ENCODE measurements at places on chromosomes 6 and 20.

DNA sequence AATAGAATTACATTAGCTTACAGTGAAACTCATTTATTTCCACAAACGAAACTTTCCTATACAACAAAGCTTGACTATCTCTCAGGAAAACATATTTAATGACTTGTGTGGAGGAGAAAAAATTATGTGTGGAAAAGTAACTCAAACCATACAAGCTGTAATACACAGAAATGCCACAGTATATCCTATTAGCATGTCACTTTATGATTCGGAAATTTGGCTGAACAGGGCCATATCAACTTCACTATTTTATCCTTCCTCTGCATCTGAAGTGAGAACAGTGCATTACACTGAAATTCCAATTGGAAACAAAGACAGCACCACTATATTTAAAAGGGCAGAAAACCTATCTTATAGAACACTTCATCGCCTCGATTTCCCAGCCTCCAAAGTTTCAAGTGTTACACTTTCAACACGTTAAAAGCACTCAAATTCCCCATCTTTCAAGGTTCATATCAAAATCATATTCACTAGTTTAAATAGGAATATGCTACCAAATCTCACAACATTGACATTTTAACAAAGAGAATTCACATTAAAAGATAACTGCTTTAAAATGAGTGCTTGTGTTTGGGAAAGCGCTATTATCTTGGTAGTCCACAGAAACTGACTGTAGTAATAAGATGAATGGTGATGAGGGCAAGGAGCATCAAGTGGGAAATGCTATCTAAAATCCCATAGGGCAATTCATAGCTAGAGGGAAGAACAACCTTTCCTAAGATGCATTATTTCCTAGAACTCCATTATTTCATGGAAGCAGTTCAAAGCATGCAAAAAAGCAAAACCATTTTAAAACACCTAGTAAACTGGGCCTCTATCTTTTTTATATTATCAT is 1.8 kb downstream of the REV3L start:
- peak; percentile 53 for DNase-seq

DNA sequence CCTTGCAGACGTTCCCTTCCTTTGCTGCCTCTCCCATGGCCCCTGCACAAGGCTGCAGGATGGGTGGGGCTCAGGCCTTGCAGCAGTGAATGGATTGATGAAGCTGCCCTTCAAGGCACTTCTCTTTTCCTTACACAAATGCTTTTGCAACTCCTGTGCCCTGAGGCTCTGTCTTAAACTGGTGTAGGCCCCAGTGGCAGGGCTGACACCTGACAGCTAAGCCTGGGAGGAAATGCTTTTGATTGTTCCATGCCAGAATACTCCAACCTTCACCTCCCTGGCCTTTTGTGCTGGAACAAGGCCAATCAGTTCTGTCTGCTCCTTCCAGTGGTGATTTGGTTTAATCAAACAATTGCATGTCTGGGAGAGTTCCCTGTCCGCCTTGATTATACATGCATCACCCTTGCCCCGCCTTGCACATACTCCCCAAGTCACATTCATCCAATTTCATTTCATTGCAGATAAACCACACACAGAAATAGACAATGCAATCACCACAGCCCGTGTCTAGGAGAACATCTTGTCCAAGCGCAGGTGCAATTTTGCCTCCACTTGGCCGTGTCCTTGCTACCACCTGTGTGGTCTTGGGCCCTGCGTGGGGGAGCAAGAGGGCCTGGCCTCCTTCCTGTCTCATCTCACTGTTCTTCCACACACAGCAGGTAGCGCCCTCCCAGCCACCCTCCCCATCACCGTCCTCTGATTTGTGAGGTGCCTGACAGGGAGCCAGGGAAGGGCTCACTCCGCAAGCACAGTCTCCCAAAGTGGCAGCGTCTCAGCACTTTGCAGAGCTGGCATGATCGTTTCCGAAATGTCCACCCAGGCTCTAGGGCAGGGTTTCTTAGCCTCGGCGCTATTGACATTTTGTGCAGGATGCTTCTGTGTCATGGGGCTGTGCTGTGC is 120.4 kb downstream of the CDH26 start:
- DNase-seq: no peak

GRCh38 chr6:7909323-7910276 is 988 bp downstream of the TXNDC5 start:
- no peak for DNase-seq

DNA sequence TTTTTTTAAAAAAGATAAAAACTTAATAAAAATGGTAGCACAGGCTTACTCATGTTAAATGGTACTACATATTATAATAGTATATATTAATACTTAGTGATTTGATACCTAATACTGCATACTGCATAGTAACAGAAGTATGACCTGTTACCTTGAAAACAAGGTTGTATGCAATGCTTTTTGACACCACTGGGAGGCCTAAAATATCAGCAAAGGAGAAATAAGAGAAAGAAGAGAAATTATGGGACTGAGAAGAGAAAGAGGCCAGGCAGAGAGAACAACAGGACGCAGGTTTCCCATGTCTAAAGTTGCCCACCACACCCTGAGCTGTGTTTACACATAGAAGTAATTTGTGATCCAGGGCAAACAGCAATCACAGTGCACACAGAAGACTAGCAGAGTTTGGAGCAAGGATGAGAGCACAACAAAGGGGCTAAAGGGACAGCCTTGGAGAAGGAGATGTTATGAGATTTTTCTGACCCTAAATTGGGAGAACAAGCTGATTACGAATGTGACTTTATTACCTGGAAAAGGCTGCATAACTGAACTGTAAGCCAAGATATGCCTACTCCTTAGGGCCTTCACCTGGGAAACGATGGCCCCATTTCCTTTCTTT is 73.2 kb downstream of the ROS1 start:
- DNase-seq: peak; percentile 42

DNA sequence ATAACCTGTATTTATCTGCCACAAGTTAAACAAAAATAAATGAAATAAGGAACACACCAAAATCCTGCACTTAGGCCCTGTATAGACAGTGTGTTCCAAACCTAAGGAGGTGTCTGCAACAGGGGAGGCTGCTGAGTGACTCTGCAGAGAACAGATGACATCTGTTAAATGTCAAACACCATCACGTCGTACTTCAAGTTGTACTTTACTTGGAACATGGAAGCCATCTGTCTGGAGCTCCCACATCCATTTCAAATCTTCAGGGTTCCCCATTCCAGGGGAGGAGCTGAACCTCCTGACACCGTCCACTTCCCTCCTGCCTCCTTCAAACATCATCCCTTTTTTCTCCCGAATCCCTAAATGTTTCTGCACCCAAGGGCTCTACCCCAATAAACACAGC is 1.8 kb upstream of the MAP7 start:
- no peak for DNase-seq

- no peak for DNase-seq
Observed at GRCh38 chr6:45702849-45703739, 312.6 kb downstream of the CLIC5 start.

GRCh38 chr6:16824845-16825685 is 63.8 kb upstream of the ATXN1 start:
- DNase-seq: no peak

- DNase-seq: no peak
Observed at GRCh38 chr6:1263850-1264377, 48.0 kb upstream of the FOXQ1 start.

- DNase-seq: peak; percentile 20
Observed at GRCh38 chr6:33008944-33009861, at the start of gene HLA-DOA. Gene HLA-DOA (minus strand): TSS chr6:33009591.

GRCh38 chr6:19669206-19669605 is 168.0 kb upstream of the ID4 start:
- peak; percentile 15 for DNase-seq

DNA sequence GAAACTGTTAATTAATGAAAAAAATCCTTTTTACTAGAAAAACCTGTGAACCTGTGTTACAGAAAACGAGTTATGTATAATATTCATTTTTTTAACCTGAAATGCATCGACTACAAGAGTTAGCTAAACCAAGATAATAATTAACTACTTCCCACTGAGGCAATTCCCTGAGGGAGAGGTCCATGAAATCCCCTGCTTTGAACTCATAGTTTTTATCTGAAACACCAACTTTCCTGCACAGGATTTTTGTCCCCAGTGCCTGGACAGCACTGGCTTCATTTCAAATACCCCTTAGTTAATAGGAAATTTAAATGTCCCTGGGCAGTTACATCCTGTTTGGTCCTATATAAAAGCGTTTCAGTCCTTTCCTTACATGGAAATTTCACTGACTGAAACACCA is at the start of gene OR14J1:
TSS of gene OR14J1 (plus strand) at position 386 of the 400 bp plus-strand sequence. CDS start 4,989 bp downstream, outside the sequence.
- DNase-seq: no peak

GRCh38 chr6:57324538-57324937 is 7.1 kb downstream of the PRIM2 start:
- no peak for DNase-seq

Measured in amniotic epithelial cell (primary cell).